ENCODE measurements at places on chromosomes 3 and 15. TPM values are rescaled to one million over a fixed set of nuclear protein-coding genes. Genes with fewer than 3 reads are reported as not detected.

Gene EXD1
- total RNA-seq: 0.41 TPM

DNA sequence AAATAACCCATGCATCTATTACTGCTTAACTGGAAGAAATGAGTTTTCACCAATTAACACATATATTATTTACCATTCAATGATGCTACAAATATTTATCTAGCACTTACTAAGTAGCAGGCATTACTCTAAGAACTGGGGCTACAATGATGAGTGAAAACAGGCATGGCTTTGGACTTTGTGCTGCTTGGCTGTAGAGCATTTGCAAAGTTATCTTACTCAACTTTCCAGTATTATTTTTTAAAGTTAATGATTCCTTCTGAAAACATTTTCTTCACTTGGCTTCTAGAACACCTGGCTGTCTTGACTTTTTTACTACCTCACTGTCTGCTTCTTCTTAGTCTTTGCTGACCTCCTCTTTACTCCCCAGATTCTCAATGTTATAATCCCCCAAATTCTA, 1.8 kb downstream of the C3orf33 start:
- no peak for DNase-seq

DNA sequence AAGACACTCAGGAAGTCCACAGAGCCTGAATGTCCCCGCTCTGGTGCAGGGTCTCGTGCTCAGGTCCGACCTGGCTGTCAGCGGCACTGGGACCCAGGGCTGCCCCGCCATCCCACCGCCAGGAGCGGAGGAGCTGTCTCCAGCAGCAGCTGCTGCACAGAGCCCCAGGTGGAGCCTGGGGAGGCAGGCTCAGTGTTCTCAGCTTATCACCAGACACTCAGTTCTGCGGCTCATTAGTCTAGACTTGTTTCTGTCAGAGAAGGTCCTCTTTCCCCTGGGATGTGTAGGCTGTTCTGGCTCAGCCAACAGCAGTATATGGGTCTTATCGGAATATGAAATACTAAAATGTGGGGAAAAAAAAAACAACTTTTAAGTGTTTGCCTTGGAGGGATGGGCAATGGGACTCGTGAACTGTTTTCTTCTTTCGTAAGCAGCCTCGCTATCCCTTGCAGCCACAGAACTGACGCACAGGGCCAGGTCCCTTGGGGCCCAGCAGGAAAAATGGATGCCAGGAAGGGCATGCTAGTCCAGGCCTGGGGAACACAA, 75.9 kb downstream of the KLF13 start:
- DNase-seq: no peak

GRCh38 chr15:99645951-99646350, 80.2 kb downstream of the MEF2A start:
- DNase-seq: no peak

Gene PLAAT1
- total RNA-seq: 5.0 TPM

DNA sequence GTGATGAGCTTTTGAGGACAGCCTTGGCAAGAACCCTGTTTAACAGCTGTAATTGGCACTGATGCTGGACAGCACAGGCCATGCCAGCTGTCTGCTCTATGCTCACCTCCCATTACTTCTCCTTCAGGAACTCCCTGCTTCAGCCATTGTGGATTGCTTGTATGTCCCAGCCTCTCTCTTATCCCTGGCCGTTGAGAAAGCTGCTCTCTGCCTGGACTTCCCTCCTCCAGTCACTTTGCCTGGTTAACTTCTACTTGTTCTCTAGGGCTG, 444.5 kb downstream of the EPHB1 start:
- no peak for DNase-seq

GRCh38 chr15:85403745-85404144, 23.3 kb downstream of the AKAP13 start:
- DNase-seq: no peak

Gene RNF7
- total RNA-seq: 114 TPM

DNA sequence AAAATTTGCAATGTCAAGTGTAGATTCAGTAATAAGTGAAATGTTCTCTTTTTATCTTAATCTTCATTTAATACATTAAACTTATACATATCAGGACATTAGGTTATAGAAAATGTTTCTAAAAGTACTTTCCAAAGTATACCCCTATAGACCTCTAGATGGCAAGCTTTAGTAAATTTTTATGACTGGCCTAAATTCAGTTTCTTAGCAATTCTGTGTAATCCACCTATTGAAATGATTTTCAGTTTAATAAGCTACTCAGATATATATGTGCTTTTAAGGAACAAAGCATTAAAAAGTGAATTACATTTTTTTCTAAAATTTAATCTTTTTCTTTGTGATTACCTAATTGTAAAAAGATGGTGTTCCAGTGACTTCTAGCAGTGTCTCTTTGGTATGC, 342.2 kb downstream of the GBE1 start:
- DNase-seq: no peak

Measured in neural progenitor cell (in vitro differentiated cells).